ENCODE measurements at places on chromosomes 7 and 10.

GRCh38 chr10:79374312-79375191 is 27.3 kb downstream of the PPIF start:
- peak; percentile 73 for DNase-seq
- H3K27ac ChIP-seq = no peak overlapping the region
- H3K4me3 ChIP-seq = no peak overlapping the region
- no peaks in the 10 kb centered on the region for H3K4me1 ChIP-seq
- no peaks in the 10 kb centered on the region for H3K27me3 ChIP-seq

GRCh38 chr10:70726909-70727495 is 54.7 kb downstream of the ADAMTS14 start:
- no peaks in the 10 kb centered on the region for H3K27me3 ChIP-seq
- H3K36me3 ChIP-seq = no peaks in the 10 kb centered on the region
- DNase-seq = no peak
- no peaks in the 10 kb centered on the region for H3K4me1 ChIP-seq
- H3K4me3 ChIP-seq = no peak overlapping the region

- no peaks in the 10 kb centered on the region for H3K27me3 ChIP-seq
- no peak overlapping the region for H3K27ac ChIP-seq
Observed at GRCh38 chr7:120553491-120553890, 280.5 kb downstream of the KCND2 start.

GRCh38 chr10:86536294-86536861 is 14.8 kb upstream of the WAPL start:
- no peaks in the 10 kb centered on the region for H3K36me3 ChIP-seq
- no peaks in the 10 kb centered on the region for H3K27me3 ChIP-seq

- H3K36me3 ChIP-seq = no peaks in the 10 kb centered on the region
- no peak overlapping the region for H3K27ac ChIP-seq
- no peaks in the 10 kb centered on the region for H3K4me1 ChIP-seq
- no peak for DNase-seq
- no peaks in the 10 kb centered on the region for H3K27me3 ChIP-seq
Observed at GRCh38 chr10:107473225-107473624, 308.7 kb upstream of the SORCS1 start.

DNA sequence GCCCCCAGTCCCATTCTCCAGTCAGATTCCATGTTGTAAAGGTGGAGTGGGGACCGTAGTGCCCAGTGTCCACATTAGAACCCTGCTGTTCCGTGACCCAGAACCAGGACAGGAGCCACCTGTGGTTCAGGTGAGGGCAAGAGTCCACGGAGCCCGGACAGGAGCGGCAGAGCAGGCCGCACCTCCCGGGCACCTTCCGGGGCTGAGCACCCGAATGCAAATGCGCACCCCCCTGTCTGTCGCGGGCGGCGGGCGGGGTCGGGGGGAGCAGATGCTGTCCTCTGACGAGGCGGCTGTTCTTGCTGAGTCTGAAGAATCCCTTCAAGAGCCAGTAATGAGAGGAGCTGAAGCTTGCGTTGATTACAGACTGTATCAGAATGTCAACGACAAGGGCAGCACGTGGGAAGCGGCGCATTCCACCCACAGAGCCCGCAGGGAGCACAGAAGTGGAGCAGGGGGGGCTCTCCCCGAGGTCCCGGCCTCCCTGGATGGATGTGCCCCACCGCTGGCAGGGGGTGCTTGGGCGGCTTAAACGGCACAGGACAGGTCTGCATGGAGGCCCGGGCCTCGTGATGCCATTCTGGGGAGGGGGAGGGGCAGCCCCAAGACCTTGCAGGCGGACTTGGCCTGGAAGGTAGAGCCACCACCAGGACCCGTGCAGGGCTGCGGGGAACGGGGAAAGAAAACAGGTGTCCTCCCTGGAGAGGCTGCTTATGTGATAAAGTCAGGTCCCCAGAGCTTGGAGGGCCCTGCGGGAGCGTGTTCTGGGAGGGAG is 407.5 kb upstream of the RNF32 start:
- H3K27me3 ChIP-seq = no peaks in the 10 kb centered on the region
- no peak overlapping the region for H3K4me3 ChIP-seq
- H3K4me1 ChIP-seq = no peaks in the 10 kb centered on the region
- DNase-seq = no peak

- H3K4me1 ChIP-seq = no peaks in the 10 kb centered on the region
- H3K4me3 ChIP-seq = no peak overlapping the region
- no peak for DNase-seq
- no peaks in the 10 kb centered on the region for H3K36me3 ChIP-seq
- H3K27me3 ChIP-seq = no peaks in the 10 kb centered on the region
Observed at GRCh38 chr10:25508112-25508815, 333.5 kb downstream of the GPR158 start.

- H3K4me3 ChIP-seq = no peak overlapping the region
- no peak overlapping the region for H3K27ac ChIP-seq
- H3K36me3 ChIP-seq = no peaks in the 10 kb centered on the region
- H3K4me1 ChIP-seq = no peaks in the 10 kb centered on the region
- DNase-seq = no peak
- H3K27me3 ChIP-seq = peaks cover 2% of the 10 kb centered on the region
Observed at GRCh38 chr7:8436965-8437364, 3.6 kb downstream of the NXPH1 start.

DNA sequence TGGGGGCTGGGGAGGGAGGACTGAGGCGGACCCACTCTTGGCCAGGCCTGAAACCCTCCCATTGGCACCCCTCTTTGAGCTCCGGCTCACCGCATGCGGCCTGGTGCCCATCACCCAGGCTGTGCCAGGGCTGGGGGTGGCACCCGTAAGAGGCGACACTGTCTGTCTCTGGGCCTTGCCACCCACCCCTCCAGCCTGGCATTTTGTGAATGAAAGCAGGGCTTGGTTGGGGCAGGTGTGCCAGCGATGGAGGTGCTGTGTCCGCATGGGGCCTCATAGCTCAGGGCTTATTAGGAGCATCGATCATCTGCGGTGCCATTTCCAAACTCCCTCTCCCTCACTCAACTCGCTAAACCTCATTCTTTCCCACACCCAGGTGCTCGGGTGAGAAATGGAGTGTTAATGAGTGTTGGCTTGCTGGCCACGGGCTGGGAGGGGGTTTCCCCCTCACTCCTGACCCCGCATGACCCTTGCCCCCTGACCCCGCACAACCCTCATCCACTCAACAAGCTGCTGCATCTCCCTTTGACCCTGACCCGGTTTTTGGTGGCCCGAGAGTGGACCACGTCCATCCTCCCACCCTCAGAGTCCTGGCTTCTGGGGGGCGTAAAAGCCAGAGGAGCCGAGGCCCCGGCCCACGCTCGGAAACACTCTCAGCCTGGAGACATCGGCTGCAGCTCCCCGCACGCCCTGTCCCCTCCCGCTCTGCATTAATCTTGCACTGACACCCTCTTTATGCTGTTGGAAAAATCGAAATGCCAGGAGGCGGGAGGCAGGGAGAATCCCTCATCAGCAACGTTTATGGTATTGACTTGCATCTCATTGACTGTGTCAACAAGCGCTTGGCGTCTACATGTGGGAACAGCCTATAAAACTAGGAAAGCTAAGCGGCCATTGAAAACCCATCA is 161.2 kb downstream of the DNAJB6 start:
- no peak for DNase-seq
- no peak overlapping the region for H3K4me3 ChIP-seq
- H3K36me3 ChIP-seq = no peaks in the 10 kb centered on the region
- peaks cover 20% of the 10 kb centered on the region for H3K27me3 ChIP-seq
- H3K4me1 ChIP-seq = no peaks in the 10 kb centered on the region
- no peak overlapping the region for H3K27ac ChIP-seq

DNA sequence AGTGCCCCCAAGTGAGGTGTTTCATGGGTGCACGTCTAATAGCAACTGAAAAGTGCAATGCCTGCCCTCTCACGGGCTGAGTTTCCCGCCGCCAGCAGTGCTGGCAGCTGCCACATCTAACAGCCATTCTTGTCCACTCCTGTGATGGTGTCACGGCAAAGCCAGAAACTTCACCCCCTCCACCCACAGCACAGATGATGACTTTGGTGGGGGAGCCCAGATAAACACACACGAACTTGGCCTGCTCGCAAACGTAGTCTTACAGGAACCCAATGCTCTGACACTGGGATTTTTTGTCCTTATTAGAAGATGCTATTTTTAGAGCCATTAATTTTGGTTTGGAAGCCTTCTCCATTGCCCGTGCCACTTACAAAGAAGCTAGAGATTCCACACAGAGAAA is 26.7 kb downstream of the CPXM2 start:
- H3K27me3 ChIP-seq = no peaks in the 10 kb centered on the region
- H3K27ac ChIP-seq = no peak overlapping the region
- H3K4me3 ChIP-seq = no peak overlapping the region
- no peaks in the 10 kb centered on the region for H3K36me3 ChIP-seq

DNA sequence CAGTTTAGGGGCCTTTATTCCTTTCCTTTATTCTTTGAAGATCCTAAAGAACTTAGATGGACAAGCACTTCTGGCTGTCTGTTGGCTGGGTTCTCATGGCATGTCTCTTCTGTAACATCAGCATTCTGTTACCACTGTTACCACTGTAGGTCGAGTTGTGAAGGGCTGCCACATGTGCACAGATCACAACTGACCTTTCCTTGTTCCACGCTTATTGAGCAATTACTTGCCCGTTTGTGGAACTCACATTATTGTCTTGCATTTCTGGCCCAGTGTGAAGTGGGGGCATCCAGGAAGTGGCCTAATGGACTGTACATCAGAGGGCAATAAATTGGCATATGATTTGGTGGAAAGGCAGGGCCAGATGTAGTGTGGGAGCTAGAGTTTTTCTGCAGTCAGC is 23.7 kb downstream of the GBF1 start:
- no peaks in the 10 kb centered on the region for H3K36me3 ChIP-seq
- peak overlapping the region; percentile 3 for H3K27ac ChIP-seq
- no peaks in the 10 kb centered on the region for H3K27me3 ChIP-seq
- no peak overlapping the region for H3K4me3 ChIP-seq
- H3K4me1 ChIP-seq = no peaks in the 10 kb centered on the region

GRCh38 chr10:79027147-79028055 is 41.4 kb upstream of the ZMIZ1 start:
- no peaks in the 10 kb centered on the region for H3K27me3 ChIP-seq
- H3K4me3 ChIP-seq = no peak overlapping the region
- H3K27ac ChIP-seq = no peak overlapping the region
- no peaks in the 10 kb centered on the region for H3K36me3 ChIP-seq
- no peak for DNase-seq
- H3K4me1 ChIP-seq = no peaks in the 10 kb centered on the region

- DNase-seq = no peak
- no peak overlapping the region for H3K27ac ChIP-seq
Observed at GRCh38 chr10:97144297-97144696, 41.5 kb downstream of the SLIT1 start.

- H3K27ac ChIP-seq = peak overlapping the region; percentile 29
- no peaks in the 10 kb centered on the region for H3K36me3 ChIP-seq
- H3K4me3 ChIP-seq = no peak overlapping the region
- peaks cover 4% of the 10 kb centered on the region for H3K4me1 ChIP-seq
- no peak for DNase-seq
- H3K27me3 ChIP-seq = no peaks in the 10 kb centered on the region
Observed at GRCh38 chr10:91049296-91049987, 128.6 kb upstream of the ANKRD1 start.

DNA sequence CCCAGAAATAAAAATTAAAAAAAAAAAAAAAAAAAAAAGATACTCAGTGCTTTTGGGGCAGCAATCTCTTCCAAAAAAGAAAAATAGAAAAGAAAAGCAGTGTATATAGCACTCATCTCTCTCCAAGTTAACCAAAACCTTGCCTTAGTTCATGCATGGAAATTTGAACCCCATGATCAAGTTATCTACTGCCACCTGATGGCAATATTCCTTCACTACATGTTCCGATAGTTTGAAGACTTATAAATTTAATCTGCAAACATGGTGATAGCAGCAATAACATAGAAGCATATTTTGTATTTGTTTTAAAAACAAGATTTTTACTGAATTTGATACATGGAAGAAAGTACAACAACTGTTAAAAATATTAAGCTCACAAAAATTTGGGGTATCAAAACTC is 48.6 kb upstream of the SLIT1 start:
- H3K4me1 ChIP-seq = no peaks in the 10 kb centered on the region
- DNase-seq = no peak
- no peaks in the 10 kb centered on the region for H3K27me3 ChIP-seq
- no peak overlapping the region for H3K4me3 ChIP-seq
- H3K27ac ChIP-seq = no peak overlapping the region
- H3K36me3 ChIP-seq = no peaks in the 10 kb centered on the region

- H3K4me3 ChIP-seq = no peak overlapping the region
- no peak overlapping the region for H3K27ac ChIP-seq
- no peaks in the 10 kb centered on the region for H3K27me3 ChIP-seq
- H3K36me3 ChIP-seq = no peaks in the 10 kb centered on the region
Observed at GRCh38 chr7:96346293-96346953, 24.5 kb upstream of the SLC25A13 start.

DNA sequence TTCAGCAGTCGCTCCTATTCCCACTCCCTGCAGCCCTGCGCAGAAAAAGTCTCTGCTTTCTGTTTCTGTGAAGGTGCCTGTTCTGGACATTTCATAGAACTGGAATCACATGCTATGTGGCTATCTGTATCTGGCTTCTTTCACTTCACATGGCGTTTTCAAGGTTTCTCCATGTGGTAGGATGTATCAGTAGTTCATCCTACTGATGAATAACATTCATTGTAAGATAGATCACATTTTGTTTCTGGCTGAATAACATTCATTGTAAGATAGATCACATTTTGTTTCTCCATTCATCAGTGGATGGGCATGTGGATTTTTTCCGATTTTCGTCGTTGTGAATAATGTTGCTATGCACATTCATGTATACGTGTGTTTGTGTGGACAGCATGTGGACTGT is 44.5 kb downstream of the HSPA12A start:
- H3K27me3 ChIP-seq = no peaks in the 10 kb centered on the region

- no peaks in the 10 kb centered on the region for H3K36me3 ChIP-seq
- H3K4me1 ChIP-seq = no peaks in the 10 kb centered on the region
- DNase-seq = no peak
- no peak overlapping the region for H3K4me3 ChIP-seq
- no peak overlapping the region for H3K27ac ChIP-seq
Observed at GRCh38 chr7:115099906-115100305, 178.0 kb downstream of the MDFIC start.

DNA sequence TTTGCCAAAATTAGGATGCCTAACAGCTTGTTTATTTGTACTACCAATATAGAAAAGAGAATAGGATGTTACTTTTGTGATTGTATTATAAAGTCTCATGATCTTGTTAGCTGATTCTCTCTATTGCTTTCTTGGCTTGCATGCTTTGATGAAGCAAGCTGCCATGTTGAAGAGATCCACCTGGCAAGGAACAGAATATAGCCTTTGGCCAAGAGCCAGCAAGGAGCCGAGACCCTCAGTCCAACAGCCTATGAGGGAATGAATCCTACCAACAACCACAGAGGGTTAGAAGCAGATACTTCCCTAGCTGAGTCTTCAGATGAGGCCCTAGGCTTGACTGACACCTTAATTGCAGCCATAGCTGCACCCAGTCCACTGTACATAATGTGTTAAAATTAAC is 41.2 kb downstream of the NEUROD6 start:
- H3K36me3 ChIP-seq = no peaks in the 10 kb centered on the region
- H3K4me3 ChIP-seq = no peak overlapping the region
- no peak for DNase-seq

GRCh38 chr7:35983626-35984025 is 169.4 kb upstream of the EEPD1 start:
- H3K4me3 ChIP-seq = no peak overlapping the region
- H3K27me3 ChIP-seq = no peaks in the 10 kb centered on the region
- H3K4me1 ChIP-seq = no peaks in the 10 kb centered on the region
- H3K36me3 ChIP-seq = no peaks in the 10 kb centered on the region
